ENCODE measurements at places on chromosomes 1 and 21.

GRCh38 chr1:67839826-67840225, 6.6 kb upstream of the GNG12 start:
- no peak for DNase-seq

DNA sequence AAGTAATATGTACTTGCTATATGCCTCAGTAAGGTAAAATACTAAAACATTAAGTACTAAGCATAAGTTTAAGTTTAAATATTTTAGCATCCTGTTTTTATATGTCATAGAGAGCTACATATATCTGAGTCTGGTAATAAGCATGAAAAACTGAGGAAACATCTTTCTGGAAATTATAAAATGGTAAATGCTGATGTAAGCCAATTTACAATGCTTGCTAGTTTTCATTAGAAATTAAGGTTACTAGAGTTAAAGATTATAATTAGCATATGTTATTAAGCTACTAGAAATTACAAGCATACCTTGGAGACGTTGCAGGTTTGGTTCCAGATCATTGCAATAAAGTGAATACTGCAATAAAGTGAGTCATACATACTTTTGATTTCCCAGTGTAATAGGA, 477.0 kb upstream of the LRRC7 start:
- DNase-seq, result no peak

DNA sequence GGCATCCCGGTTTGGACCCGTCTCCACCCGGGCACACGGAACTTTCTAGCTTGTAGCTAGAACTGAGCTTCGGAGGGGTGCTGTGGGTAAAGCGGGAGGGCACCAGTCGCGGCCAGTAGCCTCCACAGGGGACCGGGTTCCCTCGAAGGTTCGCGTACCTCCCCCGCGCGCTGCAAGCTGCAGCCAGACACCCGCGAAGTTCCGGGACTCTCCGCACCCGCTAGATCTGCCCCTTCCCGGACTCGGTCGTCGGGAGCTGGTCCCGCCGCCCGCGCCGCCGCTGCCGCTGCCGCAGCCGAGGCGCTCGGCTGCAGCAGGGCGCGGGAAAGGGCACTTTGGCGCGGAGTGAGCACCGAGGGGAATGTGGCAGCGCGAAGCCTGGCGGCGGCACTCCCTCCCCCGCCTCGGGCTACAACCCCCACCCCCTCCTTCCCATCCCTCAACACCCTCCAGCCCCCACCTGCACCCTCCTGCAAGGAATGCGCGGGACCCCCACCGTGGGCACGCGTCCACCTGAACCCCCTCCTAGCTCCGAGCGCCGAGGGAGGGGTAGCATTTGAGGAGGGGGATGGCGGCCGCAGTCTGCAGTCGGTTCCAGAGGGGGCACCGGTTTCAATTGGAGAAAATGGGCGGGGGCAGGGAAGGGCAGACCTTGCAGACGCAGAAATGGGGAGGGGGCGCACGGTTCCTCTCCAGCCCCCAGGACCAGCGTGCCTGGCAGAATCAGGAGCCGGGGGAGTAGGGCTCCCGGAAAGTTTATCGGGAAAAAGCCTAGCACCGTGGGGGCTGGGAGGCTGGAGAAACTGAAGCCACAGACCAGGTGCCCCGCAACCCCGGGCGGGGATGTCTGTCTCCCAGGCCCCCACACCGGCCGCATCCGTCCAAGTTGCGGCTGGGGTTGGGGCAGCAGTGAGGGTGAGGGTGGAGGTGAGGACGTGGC, 968 bp downstream of the CSMD2 start:
- no peak for DNase-seq

DNA sequence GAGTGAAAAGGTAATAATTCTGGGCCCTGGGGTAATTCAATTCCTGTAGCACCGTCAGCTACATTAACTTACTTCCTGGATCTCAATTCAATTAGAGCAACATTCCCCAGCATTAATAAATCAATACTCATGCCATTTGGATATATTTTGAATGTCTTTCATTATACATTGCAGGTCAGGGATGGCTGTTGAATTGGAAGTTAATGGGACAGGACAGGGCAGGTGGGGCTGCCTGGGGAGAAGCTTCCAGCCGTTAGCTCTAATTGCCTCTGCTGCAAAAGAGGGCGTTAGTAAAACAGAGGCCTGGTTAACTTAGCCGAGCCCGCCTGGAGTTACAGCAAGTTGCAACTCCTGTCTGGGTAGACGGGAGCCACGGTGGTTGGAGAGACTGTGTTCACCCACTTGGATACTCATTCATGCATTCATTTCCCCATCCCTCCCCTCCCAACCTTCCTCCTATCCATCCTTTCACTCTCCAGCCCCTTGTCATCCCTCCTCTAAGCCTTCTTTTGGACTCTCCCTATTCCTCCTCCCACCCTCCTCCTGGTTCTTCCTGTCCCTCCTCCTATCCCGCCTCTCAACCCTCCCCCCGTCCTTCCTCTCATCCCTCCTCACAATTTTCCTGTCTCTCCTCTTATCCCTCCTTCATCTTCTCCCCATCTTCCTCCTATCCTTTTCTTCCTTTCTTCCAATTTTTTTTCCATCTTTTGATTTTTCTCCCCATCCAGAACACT, 137.6 kb upstream of the RUNX3 start:
- no peak for DNase-seq

DNA sequence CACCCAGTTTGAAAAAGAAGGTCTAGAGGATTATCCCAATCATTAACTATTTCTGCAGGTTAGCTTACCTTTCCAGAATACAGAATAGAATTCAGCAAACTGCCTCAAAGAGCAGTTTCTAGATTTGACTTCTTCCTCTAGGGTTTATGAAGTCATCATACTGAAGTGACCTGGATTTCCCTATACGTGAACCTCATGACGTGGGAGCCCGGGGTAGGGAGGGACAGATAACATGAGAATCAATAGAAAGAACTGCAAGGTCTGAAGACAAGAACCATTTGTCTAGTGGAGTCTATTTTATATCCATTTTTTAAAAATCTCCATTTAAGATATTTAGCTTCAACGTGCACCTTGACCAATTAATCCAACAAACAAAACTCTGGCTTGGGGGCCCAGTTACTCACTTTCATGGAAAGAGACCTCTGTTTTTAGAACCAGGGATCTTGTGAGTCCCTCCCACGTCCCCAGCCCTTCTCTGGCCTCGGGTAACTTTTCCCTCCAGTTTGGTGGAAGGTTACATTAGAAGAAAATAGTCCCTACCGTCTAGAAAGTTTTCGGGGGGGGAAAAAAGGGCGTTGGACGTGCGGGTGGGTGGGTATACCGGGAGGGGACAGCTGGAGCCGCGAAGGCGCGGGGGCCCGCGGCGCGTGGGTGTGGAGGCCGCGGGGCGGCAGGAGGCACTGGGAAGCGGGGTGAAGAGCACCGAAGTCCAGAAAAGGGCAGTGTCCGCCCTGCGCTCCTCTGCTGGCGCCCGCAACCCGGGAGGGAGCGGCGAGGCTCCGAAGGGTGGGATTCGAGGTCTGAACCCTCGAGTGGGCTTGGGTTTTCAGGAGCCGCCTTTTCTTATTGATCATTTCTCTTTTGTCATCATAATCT, 13.8 kb upstream of the POGZ start:
- no peak for DNase-seq

DNA sequence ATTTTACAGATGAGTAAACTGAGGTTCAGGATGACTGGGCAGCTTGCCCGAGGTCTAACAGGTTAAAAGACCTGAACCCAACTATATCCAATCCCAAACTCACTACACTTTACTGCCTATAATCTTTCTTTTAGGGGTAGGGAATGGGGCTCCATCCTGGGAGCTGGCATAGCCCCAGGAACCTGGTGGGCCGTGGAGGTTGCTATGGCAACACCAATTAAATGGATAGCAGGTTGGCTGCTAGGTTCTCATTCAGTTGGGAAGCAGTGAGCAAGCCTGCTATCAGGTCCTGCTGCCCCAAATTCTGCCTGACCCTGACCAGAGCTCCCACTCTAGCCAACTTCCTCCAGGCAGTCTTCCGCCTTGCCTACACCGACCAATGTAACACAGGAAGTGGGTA, 40.9 kb downstream of the LRP8 start:
- no peak for DNase-seq

- no peak for DNase-seq
Measured at GRCh38 chr1:198856601-198857000, 217.8 kb downstream of the PTPRC start.

DNA sequence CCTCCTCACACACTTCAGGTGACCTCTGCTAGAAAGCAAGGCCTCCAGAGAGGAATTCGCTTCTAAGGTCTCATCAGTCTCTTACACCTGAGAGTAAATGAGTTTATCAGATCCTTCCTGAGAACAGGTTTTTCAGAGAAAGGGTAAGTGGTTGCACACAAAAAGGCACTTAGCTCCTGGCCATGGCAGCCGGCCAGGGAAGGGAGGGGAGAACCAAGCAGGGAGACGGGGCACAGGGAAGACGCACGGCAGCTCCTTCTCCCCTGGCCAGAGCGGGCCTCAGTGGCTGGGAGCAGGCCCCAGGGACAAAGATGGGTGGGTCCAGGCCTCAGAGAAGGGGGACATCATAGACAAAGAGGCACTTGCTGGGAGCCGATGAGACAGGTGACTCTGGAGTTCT, 3.6 kb upstream of the TNNT2 start:
- no peak for DNase-seq

GRCh38 chr1:43463479-43463878, 9.7 kb upstream of the HYI start:
- DNase-seq, result no peak

- no peak for DNase-seq
Measured at GRCh38 chr1:229030630-229031029, 240.3 kb upstream of the RAB4A start.

GRCh38 chr1:44947063-44947773, 39.2 kb downstream of the EIF2B3 start:
- no peak for DNase-seq

- DNase-seq, result no peak
Measured at GRCh38 chr1:107648071-107648470, 316.9 kb downstream of the VAV3 start.

GRCh38 chr1:24199291-24199900, 12.3 kb upstream of the IFNLR1 start:
- peak; percentile 58 for DNase-seq
